ENCODE measurements at places on chromosomes 16 and 17.

- no peak for DNase-seq
Observed at GRCh38 chr16:2386990-2387389, 42.3 kb upstream of the CCNF start.

DNA sequence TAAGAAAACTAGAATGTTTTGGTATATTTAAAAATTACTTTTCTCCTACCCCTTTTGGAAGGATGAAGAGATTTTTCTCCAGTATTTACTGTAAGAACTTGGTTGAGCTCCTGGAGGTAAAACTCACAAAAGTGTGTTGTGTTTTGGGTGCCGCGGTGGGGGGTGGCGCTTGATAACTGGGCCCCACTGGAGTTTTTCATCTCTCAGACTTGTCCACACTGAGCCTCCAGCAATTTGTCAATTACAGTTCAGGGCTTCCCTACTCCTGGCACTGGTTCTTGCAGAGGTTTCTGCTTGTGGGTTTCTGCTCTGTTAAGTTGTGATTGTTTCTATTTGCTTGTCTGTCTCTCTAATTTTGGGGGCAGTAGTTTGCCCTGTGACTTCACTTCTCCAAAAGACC lies 40.0 kb downstream of the WIPI1 start:
- DNase-seq = no peak

DNA sequence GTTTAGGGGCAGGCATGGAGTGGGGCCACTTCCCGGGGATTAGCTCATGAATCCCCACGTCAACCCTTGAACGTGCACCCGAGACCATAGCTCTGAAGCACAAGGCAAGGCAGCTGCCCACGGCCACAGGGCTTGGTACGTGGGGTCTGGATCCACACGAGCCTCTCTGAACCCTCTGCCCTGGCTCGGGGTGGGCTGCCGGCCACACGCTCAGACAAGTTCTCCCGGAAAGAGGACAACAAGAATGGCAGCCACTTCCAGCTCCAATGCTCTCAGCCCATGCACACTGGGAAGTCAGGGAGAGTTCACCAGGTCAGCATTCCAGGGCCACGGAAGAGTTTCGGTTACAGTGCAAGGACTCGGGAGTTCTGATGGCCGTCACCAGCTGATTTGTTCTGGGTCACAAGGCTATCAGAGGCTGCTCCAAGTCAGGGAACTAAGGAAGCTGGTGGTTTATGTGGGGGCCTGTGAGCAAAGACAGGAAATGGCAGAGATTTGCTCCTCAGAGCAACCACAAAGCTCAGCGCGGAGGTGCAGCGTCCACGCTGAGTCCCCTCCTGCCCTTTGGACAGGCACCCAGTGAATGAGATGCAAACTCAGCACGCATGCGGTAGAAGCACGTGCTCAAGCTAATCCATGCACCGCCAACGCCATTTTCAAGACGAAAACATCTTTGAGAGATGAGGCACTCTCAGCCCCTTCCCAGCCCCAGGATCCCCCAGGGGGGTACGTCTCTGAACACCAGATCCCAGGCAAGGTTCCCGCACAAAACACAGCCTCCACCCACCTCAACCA lies 356.4 kb downstream of the FOXL1 start:
- DNase-seq = no peak

DNA sequence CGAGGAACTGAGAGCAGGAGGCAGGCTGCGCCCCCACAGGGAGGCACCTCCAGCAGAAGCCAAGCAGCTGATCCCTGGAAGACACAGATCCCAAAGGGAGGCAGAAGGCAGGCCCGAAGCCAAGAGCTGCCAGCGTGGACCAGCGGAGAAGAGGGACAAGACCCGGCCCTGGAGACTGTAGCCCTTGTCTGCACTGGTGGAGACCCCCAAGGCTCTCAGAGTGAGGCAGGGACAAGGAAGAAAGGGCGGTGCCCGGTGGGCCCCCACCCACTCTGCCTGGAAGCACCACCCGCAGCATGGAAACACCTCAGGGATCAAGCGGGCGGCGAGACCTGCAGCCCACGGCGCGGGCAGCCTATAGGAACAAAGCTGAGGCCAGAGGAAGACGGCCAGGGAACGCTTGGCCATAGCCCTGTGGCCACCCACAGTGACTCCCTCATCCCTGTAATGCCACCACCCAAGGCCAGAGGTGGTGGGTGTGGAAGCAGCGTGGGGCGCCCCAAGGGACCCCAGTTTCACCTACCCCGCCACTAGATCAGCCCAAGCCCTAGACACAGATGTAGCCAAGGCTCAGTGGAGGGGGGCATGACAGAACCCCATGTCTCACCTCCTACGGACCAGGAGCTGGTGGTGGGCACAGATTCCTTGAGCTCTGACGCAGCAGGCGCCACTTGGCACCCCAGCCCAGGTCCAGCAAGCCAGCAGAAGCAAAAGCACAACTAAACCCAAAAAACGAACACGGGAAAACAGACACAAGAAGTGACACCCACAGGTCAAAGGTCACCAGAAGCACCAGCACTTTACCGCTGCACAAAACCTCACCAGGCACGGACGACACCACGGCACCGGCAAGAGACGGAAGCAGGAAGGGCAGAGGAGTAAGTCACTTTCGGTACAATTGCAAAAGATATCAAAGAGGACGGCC lies 2.9 kb upstream of the SIRT7 start:
- no peak for DNase-seq

DNA sequence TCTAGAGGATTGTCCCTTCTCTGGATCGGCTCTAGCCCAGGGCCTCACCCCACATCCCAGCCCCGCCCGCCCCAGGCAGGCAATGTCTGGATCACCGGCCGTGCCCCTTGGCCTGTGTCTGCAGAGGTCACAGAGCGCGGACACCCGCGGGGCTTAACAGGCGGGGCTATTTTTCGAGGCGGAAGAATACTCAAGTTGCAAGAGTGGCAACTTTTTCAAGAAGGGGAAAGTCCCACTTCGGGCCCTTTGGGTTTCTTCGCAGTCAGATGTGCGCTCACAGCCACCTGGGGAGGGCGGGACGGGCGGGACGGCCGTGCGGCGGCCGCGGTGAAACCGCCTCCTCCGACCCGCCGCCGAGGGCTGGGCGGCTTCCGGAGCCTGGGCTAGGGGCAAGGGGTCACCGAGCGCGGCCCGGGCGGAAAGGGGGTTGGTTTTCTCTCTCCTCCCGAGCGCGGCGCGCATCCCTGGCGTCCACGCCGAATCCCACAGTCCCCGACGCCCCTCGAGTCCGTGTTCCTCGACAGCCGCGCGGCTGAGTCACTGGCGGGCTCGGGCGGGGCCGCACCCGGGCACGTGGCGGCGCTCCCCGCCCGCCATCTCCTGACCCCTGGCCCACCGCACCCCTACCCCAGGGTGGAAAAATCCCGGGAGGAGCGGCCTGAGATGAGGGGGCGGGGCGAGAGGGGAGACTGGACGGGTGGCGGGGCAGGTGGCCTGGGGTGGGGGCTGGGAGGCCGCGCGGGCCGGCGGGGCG lies 1.2 kb upstream of the PFN1 start:
- DNase-seq = no peak

GRCh38 chr16:84448444-84448843 lies 56.0 kb downstream of the MEAK7 start:
- DNase-seq = peak; percentile 12

DNA sequence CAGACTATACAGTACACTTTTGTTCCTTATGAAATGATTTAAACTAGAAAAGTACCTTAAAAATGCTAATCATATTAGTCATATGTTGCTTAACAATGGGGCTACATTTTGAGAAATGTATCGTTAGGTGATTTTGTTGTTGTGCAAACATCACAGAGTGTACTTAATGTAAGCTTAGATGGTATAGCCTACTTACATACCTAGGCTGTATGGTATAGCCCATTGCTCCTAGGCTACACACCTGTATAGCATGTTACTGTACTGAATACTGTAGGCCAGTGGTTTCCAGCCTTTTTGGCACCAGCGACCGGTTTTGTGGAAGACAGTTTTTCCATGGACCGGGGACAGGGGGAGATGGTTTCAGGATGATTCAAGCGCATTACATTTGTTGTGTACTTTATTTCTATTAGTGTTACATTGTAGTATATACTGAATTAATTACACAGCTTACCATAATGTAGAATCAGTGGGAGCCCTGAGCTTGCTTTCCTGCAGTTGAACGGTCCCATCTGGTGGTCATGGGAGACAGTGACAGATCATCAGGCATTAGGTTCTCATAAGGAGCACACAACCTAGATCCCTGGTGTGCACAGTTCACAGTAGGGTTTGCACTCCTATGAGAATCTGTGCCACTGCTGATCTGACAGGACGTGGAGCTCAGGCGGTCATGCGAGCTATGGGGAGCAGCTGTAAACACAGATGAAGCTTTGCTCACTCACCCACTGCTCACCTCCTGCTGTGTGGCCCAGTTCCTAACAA lies 35.0 kb upstream of the MRC2 start:
- no peak for DNase-seq

DNA sequence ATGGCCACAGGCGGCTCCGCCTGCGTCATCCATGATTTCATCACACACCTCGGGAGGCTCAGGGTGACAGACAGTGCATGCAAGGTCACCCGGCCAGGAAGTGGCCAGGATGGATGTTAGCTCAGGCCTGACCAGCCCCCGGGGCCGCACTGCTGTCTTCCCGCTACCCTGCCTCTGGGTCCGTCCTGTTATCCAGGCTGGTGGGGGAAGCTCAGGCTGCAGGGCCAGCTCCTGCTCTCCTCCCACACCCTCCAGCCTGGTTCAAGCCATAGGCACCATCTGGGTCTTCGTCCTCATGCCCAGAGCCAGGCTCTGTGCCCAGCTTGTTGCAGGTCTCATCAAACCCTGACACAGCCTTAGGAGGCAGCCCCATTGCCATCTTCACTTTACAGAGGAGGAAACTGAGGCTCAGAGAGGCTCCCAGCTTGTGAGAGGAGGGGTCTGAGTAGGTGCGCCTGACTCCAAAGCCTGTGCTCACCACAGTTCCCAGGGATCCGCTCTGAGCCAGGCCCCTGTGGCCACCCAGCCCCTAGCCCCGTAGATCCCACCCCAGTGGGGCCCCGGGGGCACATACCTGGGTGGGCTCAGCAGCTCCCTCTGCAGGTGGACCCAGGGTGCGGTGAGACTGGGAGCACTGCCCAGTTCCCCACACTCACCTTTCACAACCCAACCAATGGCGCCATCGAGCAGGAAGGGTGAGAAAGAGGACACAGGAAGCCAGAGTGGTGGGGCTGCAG lies 412 bp upstream of the ADGRG3 start:
- DNase-seq = no peak

DNA sequence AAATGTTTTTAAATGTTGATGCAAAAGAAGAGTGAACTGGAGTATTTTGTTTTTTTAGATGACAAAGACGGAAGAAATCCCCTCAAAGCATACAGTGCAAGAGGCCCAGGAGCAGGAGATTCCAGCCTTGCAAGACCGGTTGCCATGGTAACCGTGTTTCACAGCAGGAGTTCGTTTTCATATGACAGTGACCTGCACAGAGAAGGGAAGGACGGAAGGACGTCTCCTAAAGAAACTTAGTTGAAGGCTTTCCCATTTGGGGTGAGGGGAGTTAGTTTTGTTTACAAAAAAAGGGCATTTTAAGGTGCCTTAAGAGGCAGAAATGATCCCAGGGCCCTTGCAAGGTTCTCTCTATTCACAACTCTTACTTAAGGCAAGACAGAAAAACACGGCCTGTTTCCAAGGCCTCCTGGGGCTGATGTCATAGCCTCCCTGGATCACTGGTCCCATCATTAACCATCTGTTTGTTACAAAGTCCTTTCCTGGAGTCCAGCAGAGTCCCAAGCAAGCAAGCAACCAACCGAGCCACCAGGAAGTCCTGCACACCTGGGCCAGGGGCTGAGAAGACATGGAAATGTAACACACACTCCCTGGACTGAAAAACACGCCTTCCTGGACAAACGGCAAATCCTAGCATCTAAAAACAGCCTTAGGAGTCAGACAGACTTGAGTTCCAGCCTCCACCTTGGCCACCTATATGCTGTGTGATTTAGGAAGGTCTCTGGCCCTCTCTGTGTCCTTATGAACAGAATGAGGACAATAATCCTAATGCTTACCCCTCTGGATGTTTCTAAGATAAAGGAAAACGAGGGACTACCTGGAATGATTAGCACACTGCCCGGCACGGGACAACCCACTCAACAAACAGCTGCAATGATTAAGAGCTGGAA lies 30.3 kb upstream of the RPH3AL start:
- no peak for DNase-seq

DNA sequence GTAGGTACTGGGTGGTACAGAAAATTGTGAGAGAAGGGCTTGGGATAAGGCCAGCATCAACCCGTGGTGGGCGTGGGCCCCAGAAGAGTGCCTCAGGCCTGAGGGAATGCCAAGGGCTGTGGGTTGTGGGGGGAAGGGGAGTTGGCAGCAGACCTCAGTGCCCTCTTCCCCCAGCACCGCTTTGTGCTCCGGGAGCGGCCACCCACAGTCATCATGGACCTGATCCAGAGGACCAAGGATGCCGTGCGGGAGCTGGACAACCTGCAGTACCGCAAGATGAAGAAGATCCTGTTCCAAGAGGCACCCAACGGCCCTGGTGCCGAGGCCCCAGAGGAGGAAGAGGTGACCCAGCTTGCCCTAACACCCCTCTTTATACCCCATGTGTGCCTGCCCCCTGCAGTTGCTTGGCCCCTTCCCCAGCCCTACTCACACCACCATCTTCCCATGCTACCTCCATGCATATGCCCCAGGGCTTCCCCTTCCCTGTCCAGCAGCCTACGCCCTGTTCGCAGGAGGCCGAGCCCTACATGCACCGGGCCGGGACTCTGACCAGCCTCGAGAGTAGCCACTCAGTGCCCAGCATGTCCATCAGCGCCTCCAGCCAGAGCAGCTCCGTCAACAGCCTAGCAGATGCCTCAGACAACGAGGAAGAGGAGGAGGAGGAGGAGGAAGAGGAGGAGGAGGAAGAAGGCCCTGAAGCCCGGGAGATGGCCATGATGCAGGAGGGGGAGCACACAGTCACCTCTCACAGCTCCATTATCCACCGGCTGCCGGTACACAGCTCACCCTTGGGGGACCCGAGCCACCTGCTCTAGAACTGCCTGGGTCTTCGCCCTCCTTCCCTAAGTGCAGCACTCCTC lies 9.1 kb downstream of the TAOK2 start:
- DNase-seq = no peak

- DNase-seq = no peak
Observed at GRCh38 chr17:27793168-27793905, 7.0 kb downstream of the NOS2 start.

DNA sequence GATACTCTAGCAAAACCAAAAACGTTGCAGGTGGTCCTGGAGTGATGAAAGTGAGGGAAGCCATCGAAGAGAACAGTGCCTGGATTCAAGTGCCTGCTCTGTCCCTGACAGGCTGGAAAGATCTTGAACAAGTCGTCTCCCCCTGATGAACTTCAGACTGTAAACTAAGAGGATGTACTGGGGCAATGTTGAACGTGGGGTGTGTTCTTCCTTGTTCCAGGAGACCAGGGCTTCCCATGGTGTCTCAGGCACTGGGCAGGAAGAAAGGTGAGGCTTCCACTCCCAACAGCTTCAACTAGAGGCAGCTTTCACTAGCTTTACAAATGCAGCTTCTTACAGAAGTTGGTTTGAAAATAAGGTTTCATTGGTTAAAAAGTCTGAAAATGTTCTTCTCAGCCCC lies 21.4 kb upstream of the NF1 start:
- DNase-seq = no peak

GRCh38 chr17:74763565-74764387 lies 12.4 kb downstream of the NAT9 start:
- DNase-seq = no peak

All from omental fat pad (tissue), 4 donors.